ENCODE measurements at places on chromosomes 1 and 21.

DNA sequence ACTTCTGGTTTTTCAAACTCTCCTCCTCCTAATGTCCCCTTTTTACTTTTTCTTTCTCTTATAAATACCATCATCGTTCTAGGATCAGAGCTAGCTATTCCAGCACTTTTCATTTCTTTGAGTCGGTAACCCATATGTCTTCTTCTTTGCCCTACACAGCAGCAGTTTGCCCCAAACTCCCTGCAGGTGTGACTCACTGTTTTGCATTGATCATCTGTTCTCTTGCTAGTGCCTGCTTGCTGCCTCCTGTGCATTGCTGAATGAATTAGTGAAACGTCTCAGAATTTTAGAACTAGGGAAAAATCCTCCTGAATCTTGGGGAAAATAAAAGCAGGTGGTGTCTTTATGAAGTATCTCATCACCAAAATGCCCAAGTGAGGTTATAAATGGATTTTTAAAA, 21.7 kb downstream of the KCNK2 start:
- no peak for DNase-seq

- no peak for DNase-seq
These were observed 34.6 kb upstream of the PDPN start for GRCh38 chr1:13549021-13549420.

- no peak for DNase-seq
These were observed 8.1 kb downstream of the POFUT2 start for GRCh38 chr21:45279446-45280177.

- DNase-seq: no peak
These were observed 125.4 kb downstream of the PTPRU start for GRCh38 chr1:29361686-29362085.

GRCh38 chr1:3939242-3940080, 39.4 kb upstream of the C1orf174 start:
- no peak for DNase-seq

GRCh38 chr1:217115404-217116380, 392.5 kb upstream of the ESRRG start:
- no peak for DNase-seq

GRCh38 chr1:160427625-160428024, 27.3 kb downstream of the VANGL2 start:
- no peak for DNase-seq

- DNase-seq: no peak
These were observed 33.9 kb upstream of the PUM1 start for GRCh38 chr1:31099293-31100032.

DNA sequence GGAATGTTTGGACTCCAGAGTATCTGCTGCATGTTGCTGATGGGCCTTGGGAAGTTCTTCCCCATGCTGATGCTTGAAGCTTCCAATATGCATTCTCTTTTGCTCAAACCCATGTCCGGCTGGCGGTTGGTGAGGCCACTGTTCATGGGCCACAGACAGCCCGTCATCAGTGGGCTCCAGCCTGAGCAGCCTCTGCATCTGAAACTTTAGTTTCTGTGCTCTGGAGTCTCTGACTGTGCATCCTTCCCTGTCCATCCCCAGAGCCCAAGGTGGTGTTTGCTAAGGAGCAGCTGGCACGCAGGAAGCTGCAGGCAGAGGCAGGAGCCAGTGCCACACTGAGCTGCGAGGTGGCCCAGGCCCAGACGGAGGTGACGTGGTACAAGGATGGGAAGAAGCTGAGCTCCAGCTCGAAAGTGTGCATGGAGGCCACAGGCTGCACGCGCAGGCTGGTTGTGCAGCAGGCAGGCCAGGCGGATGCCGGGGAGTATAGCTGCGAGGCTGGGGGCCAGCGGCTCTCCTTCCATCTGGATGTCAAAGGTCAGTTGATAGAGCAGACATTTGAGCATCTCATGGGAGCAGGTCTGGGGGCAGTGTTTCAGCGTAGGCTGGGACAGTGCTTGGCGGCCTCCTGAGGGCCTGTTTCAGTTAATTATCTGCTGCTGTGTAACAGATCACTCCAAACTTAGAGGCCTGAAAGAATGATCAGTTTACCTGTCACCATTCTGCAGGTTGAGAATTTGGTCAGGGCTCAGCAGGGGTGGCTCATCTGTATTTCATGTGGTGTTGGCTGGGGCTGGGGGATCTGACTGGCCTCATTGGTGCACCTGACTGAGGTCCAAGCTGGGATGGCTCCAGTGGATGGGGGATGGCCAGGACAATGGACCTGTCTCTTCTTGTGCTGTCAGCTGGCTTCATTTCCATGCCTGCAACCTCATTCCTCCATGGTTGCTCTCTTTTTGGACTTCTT, 16.6 kb downstream of the OBSCN start:
- no peak for DNase-seq

- DNase-seq: no peak
These were observed 137.2 kb downstream of the LRIG2 start for GRCh38 chr1:113210248-113210647.

DNA sequence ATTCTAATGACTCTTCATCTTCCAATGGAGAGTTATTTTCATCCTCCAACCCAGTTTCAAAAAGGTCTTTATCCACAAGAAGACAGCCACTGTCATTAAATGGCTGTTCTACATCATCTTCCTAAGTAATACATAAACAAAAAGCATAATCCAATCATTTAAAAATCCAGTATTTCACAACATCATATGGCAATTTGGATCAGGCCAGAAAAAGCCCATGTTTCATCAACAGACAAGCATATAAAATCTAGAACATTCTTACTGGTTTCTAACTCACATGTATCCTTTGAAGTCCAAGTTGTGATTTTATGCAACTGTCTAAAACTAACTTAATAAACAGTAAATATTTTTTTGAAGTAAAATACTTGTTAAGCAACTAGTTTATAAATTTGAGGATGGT, 6.6 kb downstream of the CLSPN start:
- no peak for DNase-seq

DNA sequence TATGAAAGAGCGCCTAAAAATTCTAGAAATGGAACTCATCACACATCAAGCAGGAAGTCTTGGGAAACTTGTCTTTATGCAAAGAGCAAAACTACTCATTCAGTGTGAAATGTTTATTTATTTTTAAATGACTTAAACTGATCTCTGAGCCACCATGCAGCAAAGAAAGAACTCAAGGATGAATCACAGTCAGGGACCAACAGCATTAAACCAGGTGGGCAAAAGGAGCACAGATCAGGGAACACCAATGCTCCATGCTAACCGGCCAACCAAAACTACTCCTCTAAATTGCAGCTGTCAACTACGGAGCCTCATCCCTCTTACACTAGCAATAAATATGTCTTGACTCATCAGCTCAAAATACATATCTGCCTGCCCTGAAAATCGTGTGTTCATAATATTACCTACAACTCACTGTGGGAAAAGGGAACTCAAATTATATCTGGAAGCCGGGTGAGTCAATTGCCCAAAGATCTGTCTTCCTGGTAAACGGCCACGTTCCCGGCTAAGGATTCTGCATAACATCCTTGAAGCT, 129.2 kb downstream of the PTPN14 start:
- no peak for DNase-seq

DNA sequence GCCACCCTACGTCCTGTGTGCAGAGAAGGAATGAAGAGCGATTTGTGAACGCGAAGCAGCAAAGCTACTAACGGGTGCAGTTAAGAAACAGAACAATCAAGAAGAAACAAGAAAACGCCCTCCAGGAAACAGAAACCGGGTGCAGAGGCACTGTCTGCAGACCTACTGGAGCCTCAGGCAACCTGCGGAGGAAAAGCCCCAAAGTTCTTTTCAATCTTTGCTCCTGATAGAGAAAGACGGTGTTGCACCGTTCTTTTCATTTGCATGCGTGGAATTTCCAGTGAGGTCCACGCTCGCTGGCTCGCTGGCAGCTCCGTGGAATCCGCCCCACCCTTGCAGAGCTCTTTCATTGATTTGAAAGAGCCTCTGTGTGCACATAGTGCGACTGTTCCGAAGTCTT, 37.0 kb upstream of the PDE9A start:
- DNase-seq: no peak

DNA sequence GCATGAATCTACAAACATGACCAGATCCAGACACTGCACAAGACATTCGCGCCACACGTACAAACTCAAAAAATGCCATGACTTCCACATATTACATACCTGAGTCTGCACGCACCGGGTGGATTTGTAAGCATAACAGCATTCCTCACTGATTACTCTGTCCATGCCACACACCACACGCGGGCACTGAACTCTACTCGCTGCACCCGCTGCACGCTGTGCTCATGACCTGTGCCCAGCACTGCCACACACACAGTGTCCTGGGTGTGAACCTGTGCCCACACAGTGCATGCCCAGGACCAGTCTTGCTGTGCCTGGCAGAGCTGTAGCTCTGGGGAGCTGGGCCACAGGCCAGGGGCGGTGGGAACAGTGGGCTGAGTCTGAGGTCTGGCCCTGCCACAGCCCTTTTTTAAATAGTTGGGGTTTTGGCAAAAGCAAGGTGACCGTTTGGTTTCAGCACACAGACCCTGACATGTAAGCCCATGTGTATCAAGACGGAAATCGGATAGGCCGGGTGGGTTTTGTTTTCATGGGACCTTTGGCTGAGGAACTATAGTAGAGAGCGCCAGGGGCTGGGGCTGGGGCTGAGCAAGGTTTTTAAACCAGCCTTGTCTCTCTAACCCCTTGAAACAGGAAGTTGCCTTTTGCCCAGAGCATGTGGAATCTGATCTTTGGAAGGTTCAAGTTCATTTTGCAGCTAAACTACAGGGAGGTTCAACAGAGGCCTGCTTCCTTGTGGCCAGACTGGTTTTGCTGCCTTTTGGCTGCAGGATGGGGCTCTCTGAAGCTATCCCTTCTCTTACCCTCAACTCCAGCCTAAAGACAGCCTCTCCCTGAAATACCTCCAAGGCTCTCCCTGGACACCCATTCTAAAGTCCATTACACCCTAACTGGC, 12.3 kb upstream of the GOLT1A start:
- DNase-seq: no peak
